ENCODE measurements at places on chromosomes 12 and 14.

DNA sequence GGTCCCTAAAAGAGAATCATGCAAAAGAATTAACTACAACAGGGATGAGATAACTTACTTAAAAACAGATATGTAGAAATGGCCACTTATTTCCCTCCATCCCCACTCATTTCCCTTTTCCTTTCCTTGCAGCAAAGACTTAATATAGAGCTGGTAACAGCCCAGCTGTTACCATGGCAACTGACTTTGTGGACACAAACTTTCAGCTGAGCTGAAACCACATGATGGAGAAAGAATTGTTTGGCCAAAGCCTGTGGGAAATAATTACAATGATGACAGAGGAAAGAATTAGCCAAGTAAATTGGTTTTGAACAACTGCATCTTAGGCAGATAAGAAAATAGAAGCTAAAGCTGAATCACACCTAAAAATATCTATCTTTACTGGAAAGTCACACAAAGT lies 364.9 kb downstream of the GALC start:
- no peak for DNase-seq

DNA sequence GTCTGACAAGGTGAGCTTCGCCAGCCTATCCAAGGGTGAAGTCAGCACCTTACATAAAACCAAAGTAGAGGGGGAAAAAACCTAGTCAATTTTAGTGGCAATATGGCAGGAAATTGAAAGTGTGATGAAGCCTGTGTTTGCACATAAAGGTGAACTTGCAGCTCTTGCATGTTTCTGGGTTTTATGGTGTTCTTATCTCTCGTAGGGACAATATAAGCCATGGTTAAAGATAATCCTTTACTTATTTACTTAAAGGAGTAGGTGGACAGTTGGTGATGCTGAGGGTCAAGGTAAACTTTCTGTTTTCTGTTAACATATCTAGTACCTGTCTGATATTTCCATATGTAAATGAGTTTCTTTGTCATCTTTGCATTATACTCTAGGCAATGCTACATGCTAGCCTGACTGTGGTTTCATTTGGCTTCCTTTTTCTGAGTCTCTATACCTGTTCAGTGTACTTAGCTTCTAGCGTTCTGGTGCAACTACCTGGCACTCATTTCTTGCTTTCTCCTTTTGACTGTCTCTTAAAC lies 32.8 kb downstream of the CCDC91 start:
- peak; percentile 3 for DNase-seq

DNA sequence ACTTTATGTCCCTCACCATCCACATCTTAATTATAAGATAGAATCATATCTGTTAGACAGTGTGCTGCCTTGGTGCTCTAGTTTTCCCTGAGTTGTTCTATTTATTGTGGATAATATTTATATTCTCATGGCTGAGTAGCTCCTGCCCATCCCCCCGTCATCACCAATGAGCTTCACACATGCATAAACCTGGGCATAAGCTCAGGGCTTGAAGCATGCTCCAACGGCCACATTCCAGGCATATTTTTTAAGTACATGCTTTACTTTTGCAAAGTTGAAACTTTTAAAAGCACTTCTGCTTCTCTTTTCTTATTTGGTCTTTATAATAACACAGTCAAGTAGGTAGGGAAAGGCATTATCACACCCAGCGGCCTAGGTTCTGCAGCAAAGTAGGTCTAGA lies 3.4 kb upstream of the FBXO34 start:
- no peak for DNase-seq

DNA sequence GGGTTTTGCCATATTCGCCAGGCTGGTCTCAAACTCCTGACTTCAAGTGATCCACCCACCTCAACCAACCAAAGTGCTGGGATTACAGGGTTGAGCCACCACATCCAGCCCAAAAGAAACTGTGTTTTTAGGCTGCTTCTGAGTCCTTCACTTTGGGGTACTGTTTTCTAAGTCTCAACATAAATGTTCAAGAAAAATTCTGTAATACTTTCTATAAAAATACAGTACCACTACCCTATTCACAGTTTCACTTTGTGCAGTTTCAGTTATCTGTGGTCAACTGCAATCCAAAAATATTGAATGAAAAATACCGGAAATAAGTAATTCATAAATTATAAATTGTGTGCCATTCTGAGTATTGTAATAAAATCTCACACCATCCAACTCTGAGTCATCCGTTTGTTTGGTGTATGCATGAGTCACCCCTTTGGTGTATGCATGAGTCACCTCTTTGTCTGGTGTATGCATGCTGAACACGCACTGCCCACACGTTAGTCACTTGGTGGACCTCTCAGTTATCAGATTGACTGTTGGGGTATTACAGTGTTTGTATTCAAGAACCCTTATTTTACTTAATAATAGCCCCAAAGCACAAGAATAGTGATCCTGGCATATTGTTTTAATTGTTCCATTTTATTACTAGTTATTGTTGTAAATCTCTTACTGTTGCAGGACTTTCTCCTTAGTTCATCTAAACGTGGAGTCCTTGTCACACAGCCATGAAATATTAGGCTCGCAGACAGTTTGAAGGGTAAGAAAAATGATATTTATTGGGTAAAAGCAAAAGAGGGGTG lies 190.2 kb downstream of the FSCB start:
- DNase-seq = no peak

DNA sequence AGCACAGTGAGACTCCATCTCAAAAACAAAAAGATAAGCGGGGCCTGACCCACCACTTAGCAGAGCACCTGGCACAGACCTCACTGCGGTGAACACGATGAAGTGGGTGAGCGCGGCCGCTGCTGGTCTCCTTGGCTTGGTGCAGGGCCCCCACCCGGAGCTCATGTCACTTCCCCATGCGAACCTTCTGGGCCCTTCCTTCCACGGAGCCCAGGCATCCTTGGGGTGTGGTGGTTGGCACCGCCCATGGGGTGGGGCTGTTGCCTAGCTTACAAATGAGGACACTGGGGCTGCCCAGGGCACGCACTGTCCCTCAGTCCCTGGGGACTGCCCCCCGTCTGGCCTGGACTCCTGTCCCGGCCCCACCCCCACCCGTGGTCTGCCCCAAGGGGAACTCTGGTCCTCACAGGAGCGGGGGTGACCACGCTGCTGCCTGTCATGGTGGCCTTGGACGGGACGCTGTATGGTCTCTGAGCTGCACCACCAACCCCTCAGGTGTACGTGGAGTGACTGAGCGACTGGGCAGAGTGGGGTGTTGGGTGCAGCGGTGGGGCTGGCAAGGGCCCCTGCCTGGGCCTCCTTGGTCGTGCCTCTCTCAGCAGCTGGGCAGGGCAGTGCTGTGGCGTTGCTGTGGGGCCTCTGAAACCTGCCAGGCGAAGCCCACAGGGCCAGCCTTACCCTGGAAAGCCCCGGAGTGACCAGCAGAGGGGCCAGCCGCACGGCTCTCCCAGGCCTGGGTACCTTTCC lies 15.3 kb downstream of the FBRSL1 start:
- DNase-seq = no peak

DNA sequence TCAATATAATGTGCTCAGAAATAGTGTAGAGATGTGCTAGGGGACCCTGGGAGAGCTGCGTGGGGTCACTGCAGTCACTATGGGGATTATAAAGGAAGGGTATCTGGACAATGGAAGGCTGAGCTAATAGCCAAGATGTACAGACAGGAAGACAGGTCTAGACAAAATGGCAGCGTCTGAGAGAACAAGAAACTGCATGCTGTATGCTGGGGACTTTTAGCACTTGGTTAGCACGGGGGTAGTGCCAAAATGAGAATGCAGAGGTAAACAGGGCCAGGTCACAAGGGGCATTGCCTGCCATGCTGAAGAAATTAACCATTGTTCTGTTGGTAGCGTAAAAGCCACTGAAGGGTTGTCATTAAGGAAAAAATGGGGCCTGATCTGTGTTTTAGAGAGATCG lies 308.2 kb downstream of the EMP1 start:
- no peak for DNase-seq
